ENCODE measurements at places on chromosomes 16 and 17. TPM values are rescaled to one million over a fixed set of nuclear protein-coding genes. Genes with fewer than 3 reads are reported as not detected.

The GPR139 gene
- not detected for total RNA-seq

- no peak for DNase-seq
Observed at GRCh38 chr16:4206680-4207079, 35.2 kb downstream of the SRL start.

DNA sequence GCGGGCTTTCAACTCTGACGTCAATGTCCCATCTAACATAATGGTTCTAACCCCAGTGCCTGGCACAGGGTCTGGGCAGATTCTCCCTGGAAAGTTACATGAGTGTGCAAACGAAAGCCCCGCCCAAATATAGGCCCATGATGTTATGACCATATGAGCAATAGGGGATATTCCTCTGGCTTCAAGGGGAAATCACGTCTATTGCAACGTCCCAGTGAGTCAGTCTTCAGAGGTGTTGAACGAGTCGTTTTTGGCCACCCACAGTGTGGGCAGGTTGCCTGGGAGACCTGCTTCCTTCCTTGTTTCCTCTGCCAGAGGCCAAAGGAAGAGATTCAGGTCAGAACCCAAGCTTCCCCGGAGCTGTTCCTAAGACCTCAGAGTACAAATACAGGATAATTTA, 30.3 kb downstream of the PIK3R5 start:
- DNase-seq: no peak

The IL21R gene
- 0.47 TPM for total RNA-seq

DNA sequence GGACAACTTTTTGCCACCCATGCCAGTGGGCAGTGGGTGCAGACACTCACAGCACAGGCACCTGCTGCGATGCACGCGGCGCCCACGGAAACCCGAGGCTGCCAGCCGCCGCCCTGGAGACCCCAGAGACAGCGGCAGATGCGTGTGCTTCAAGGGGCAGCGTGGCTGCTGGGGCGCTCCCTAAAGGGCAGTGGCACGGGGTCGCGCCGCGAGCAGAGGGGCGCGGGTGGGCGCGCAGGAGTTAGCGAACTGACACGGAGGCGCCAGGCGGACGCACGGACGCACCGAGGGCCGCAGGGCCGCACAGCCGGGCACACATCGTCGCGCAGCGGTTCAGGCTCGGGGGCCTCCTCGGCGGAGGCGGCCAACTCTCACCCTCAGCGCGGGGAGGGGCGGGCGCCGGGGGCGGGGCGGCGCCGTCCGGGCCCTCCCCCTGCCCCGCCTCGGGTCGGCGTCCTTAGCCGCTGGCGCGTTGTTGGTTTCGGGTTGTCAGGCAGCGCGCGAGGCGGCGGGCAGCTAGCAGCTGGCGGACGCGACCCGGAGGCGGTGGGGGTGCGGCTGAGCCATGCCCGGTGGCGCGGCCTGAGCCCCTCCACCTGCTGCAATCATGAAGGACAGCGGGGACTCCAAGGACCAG, at the start of gene KIF19:
KIF19 (plus strand) TSS at position 484 of the 637 bp plus-strand sequence; CDS start at position 608, 124 bp downstream.
- no peak for DNase-seq

The GGT6 gene
- not detected for total RNA-seq

DNA sequence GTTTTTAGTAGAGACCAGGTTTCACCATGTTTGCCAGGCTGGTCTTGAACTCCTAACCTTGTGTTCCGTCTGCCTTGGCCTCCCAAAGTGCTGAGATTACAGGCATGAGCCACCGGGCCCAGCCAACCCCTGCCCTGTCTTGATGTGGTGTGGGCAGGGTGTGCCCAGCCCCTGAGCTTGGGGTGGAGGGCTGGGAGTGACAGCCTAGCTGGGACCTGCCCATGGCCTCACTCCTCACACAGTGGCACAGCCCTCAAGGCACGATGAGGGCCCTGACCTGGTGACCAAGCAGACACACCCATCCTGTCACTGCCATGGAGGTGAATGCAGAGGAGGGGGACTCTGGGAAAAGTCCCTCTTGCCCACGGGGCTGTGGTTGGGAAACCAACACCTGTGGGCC, 3.0 kb downstream of the IL32 start:
- DNase-seq: no peak

DNA sequence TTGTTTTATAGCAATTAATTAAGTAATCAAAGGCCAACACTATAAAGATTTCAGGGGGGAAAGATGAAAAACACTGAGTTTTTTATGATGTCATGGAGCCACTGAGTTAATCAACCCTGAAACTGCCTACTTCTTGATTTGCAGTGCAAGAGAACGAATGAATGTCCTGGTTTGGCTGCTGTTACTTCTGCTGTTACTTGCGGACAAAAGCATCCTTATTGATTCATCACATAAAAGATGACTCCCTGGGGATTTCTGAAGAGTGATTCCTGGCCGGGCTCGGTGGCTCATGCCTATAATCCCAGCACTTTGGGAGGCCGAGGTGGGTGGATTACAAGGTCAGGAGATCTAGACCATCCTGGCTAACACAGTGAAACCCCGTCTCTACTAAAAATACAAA, 10.9 kb upstream of the SPNS3 start:
- no peak for DNase-seq

- no peak for DNase-seq
Observed at GRCh38 chr16:87713451-87714229, 52.1 kb downstream of the KLHDC4 start.

The SBK1 gene
- 0.23 TPM for total RNA-seq

The USP43 gene
- total RNA-seq: 0.35 TPM

DNA sequence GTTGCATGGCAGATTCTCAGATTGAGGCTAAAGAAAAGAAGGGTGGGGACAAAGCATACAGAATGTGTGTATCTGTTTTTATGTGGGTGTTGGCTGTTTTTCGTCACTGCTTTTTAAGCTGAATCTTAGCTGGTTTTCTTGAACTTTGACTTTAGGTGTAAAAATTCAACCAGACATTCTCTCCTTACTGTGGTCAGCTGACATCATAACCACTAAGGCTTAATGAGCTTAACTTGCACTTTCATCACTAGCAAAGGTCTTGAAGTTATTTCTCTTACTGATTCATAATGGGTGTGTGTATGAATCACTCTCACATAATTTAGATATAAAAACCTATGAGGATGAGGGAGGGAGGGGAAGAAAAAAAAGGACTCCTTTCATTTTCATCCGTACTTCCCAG, 4.0 kb upstream of the CDC6 start:
- DNase-seq: no peak

- DNase-seq: no peak
Observed at GRCh38 chr17:39092692-39093230, 58.7 kb downstream of the PLXDC1 start.

- no peak for DNase-seq
Observed at GRCh38 chr16:85522308-85522841, 90.7 kb upstream of the GSE1 start.

The SENP3 gene
- 60.7 TPM for total RNA-seq

- DNase-seq: no peak
Observed at GRCh38 chr16:31513126-31513525, 4.9 kb upstream of the RUSF1 start.

The SOX8 gene
- total RNA-seq: 0.06 TPM
